ENCODE measurements at places on chromosomes 2 and 18.

GRCh38 chr2:199490049-199490448 is 32.3 kb upstream of the SATB2 start:
- DNase-seq: no peak

DNA sequence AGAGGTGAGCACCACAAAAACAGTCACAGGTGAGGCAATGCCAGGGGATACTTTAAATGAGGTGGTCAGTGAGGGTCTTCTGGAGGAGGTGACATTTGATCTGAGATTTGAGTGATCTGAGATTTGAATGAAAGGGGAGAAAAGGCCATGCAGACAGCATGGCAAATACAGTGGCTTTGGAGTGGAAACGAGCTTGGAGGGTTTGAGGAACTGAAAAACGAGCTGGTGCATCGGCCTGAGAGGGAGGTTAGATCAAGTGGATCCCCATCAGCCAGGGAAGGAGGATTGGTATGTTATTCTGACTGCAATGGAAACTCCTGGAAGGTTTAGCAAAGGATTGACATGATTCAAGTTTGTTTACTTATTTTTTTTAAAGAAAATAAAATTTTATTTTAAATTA is 245.1 kb downstream of the KCNS3 start:
- DNase-seq: no peak

DNA sequence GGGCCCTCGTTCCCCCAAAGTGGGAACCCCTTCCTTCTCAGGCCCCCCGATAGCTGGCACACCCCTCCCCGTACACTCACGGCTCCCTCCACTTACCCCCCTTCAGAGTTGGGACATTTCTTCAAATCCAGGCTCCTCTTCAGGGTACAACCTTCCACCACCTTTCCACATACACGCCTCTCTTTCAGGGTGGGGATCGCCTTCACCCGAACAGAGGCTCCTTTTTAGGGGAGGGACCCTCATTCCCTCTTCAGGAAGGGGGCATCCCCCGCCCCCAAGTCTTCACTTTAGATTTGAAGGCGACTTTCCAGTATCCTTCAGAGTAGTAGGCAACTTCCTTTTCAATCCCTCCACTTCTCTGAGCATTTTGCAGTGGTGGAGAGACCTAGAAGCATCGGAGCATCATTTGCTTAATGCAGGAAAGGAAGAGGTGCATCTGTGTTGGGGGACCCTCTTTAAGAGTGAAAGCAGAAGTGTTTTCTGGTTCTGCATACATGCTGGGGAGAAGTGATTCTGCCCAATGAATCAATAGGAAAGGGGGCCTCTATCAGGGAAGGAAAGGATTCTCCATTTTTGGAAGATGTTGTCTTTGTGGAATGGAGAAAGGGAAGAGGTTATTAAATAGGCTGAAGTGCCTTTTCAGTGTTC is 845 bp downstream of the EML4 start:
- DNase-seq: no peak

- DNase-seq: no peak
Measured at GRCh38 chr18:74590671-74591070, 7.0 kb upstream of the ZNF407 start.

GRCh38 chr2:64406407-64406774 is 47.6 kb upstream of the LGALSL start:
- DNase-seq: no peak

- DNase-seq: no peak
Measured at GRCh38 chr2:41145066-41145465, 693.2 kb upstream of the SLC8A1 start.

GRCh38 chr2:218711550-218711929 is 905 bp downstream of the TTLL4 start:
- no peak for DNase-seq

DNA sequence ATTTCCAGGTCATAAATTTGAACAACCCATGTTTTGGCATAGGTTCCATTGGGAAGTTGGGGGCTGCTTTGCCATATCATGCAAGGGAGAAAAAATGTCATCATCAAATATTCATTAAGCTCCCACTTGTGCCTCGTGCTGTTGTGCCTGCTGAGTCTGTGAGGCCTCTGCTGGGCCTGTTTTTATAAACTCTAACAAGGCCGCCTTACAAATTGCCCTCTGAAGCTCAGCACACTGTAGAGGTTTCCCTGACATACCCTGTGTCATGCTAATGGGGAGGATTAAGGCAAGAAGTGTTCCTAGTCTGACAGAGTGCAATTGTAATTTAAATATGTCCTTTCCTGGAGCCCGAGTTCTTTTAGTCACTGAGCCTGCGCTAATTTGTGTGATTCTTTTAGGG is 17.6 kb downstream of the OSBPL6 start:
- no peak for DNase-seq

- DNase-seq: no peak
Measured at GRCh38 chr2:195652911-195653310, 4.1 kb upstream of the SLC39A10 start.

- DNase-seq: no peak
Measured at GRCh38 chr2:105458076-105458475, 59.2 kb upstream of the FHL2 start.

DNA sequence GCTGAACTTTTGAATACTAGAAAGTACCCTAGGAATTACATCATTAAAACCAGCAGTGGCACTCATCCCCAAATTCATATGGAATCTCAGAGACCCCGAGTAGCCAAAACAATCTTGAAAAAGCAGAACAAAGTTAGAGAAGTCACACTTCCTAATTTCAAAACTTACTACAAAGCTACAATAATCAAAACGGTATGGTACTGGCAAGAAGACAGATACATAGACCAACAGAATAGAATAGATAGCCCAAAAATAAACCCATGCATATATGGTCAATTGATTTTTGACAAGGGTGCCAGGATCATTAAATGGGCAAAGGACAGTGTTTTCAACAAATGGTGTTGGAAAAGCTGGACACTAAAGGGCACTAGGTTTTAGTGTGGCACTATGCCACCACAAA is 176.0 kb upstream of the NDUFV2 start:
- no peak for DNase-seq

DNA sequence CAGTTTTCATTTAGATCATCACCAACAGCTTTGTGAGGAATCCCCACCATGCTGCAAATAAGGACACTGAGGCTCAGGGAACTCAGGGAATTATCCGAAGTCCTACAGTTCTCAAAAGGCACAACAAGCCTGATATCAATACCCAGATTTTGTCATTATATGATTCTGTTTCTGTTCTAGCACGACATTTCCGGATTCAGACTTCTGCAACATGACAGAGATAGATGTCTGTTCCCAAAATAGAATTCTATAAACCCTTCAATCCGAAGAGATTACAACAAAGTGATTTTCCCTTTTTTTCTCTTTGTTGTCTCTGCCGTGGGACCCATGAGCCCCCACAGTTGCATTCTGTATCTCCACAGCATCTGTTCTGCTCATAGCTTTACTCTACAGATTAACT is 72.0 kb downstream of the DOCK10 start:
- no peak for DNase-seq

DNA sequence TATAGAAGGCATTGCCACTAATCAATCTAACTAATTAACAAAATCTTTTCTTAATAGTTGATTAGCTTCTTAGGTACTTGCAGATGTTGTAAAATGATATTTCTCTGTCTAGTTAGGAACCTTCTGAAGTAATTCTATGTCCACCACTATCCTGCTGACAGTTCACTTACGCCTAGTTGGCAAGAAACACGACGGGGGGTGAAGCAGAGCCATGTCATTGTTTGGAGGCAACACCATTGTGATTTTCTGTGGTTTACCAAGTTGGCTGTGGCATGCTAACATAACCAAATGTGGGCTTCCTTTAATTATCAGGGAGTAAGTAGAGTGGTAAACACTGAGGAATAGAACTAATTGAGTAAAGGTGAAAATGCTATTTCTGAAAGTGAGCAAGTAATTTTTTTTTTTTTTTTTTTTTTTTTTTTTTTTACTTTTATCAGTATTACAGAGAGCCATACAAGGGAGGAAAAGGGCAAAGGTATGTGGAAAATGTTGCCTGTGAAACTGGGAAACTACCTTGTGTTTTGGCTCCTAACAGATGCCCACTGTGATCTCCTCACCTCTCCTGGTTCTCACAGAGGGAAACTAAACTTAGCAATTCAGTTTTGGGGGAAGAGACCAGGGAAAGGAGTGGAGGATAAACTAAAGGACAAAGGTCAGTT is 126.8 kb downstream of the MEIS1 start:
- no peak for DNase-seq

GRCh38 chr2:10478298-10478625 is 30.1 kb upstream of the ODC1 start:
- no peak for DNase-seq

GRCh38 chr2:25053041-25053440 is 11.2 kb downstream of the EFR3B start:
- DNase-seq: no peak

DNA sequence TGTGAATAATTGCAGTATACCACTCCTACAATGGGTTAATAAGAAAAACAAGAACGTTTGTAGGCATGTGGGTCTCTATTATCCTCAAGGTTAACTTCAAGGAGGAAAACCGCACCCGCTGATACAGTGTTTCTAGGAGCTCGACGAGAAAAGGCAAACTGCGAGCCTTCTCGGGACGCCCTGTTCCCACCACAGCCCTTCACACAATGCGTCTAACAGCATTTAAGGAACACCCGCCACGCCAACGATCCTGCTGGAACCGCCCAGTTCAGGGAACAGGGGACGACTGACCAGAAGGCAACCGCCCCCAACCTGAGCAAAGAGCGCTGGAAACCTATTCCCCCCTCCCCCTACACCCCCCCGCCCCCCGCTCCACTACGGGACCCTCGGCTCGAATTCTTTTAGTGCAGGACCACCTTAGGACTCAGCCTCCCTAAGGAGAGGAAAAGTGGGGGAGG is 710 bp upstream of the TMSB10 start:
- DNase-seq: no peak

DNA sequence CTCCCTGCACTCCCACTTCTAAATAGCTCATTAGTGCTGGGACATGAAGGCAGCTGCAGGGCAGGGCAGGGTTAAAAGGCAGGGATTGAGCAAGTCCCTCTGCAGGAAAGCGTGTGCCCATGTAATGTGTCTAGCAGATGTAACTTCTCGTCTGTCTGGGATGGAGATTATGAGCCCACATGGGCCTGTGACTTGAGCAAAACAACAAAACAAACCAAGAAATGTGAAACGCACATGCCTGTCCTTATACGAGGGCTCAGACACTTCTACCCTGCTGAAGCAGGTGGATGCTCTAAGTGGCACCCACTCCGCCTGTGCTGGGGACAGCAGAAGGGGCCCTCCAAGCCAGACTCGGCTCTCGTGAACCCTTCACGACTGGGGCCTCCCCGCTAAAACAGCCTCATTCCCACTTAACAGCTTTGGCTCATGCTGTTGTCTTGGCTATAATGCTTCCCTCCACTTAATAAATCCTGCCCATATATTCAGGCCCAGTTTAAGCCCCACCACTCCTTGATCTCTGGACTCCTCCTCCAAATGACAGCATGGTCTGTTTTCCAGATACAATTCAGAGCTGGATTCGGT is 40.9 kb downstream of the TMEM247 start:
- no peak for DNase-seq

- no peak for DNase-seq
Measured at GRCh38 chr2:219633276-219634065, 6.0 kb downstream of the SLC4A3 start.

- DNase-seq: no peak
Measured at GRCh38 chr2:225040856-225041206, 1.4 kb downstream of the DOCK10 start.

DNA sequence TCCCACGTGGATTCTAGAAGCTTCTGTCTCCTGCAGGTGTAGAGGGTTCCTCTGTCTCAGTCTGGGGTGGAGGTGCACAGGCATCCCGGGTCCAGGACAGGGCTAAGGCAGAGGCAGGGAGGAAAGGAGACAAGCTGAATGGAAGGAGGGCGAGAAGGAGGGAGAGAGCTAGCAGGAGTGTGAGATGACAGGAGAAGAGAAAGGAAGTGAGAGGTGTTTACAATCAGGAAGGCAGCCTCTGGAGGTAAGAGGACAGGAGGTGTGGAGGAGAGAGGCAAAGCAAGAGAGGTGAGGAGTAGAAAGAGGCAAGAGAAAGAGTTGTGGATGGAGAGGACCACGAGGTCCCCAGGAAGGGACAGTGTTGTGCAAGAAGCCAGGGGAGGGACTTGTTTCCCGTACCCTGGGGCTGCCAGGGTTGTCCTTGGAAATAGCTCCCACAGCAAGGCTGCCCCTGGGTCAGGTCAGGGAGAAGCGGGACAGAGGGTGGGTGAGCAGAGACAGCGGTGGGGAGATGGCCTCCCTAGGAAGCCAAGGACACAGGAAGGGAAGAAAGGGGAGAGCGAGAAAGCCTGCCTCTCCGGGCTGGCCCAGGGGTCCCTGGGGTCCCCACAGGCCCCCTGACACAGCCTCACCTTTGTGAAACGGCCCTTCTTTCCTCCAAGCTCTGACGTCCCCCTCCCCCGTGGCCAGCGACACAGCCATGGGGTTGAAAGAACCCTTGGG is 136.9 kb downstream of the CYP26B1 start:
- DNase-seq: no peak

DNA sequence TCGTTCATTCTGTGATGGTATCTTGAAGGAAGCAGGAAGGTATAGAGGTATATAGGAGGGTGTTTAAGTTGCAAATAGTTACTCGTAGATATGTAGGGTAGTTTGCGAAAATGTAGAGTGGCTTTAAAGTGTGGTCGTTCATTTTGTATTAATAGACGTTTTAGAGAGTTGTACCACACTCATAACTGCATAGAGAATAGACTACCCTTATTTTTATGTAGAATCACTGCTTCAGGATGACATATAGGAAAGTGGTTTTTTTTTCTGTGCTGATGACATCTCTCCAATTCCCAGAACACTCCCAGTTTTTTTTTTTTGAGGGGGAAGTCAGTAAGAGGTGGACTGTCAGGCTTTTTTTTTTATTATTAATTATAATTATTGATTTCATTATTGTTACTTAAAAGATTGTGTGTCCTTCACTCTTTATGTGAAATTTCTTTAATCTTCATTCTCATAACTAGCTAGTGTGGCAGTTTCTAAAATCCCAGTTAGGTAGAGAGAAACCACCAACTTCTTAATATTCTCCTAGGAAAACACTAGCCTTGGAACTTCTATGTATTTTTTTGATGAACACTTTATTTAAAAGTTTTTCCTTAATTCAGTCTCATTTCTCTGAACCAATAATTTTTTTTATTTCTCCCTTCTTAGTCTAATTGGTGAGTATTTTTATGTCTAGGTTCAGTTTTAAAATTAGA is 1.5 kb downstream of the ACTR3 start:
- no peak for DNase-seq

DNA sequence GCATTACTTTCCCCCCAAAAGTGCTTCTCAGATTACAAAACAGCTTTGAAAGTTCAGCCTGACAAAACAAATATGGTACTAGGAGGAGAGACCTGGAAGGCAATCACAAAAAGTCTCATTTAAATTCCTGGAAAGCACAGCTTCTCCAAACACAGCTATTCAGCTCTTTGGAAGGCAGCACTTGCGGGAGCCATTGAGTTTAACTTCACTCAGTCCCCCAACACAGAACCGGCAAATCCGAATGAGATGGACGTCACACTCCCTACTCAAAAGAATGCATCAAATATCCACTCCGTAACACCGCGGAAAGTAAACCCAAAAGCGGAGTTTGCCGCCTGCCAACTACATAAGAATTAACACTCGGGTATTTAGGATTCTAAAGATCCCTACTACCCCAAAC is 638 bp downstream of the ST6GAL2 start:
- no peak for DNase-seq

GRCh38 chr2:7835693-7836680 is 845.9 kb upstream of the ID2 start:
- DNase-seq: no peak

Measured in AG09309 (cell line).